ENCODE measurements at places on chromosomes 7 and 10.
A peak's percentile ranks its signal among the peaks of the same experiment; 100 is the strongest.

- no peak for DNase-seq
Observed at GRCh38 chr7:27955011-27955410, 215.0 kb downstream of the TAX1BP1 start.

GRCh38 chr7:102389810-102390209 is 6.4 kb upstream of the PRKRIP1 start:
- DNase-seq = no peak

GRCh38 chr7:82264783-82265305 is 178.7 kb downstream of the CACNA2D1 start:
- no peak for DNase-seq

DNA sequence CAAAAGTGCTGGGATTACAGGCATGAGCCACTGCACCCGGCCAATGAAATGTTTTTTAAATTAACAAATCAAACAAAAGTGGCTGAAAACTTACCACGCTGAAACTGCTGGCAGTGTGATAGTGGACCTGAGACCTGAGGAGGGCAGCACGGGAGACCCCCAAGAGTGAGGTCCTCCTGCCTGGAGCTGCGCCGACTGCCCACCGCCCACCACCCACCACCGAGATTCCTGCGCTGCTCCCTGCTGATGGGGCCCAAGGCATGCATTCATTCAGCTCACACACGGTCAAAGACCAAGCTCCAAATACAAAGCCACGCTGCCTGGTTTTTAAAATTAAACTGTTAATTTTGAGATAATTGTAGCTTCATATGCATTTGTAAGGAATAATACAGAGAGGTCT is 16.4 kb upstream of the LARP4B start:
- DNase-seq = no peak

DNA sequence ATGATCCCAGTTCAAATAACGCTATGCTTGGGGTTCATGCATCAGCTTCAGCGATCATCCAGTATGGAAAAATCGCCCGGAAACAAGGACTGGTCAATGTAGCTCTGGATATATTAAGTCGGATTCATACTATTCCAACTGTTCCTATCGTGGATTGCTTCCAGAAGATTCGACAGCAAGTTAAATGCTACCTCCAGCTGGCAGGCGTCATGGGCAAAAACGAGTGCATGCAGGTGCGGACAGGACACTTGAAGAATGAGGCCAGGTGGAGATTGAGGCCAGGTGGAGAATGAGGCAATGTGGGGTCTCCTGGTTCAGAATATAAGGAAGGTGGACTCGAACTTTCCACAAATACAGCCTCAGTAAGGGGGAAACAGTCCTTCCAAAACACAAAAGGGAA is 105.8 kb downstream of the TRRAP start:
- no peak for DNase-seq

GRCh38 chr7:100965045-100965722 is 4.2 kb upstream of the MUC12 start:
- DNase-seq = no peak

DNA sequence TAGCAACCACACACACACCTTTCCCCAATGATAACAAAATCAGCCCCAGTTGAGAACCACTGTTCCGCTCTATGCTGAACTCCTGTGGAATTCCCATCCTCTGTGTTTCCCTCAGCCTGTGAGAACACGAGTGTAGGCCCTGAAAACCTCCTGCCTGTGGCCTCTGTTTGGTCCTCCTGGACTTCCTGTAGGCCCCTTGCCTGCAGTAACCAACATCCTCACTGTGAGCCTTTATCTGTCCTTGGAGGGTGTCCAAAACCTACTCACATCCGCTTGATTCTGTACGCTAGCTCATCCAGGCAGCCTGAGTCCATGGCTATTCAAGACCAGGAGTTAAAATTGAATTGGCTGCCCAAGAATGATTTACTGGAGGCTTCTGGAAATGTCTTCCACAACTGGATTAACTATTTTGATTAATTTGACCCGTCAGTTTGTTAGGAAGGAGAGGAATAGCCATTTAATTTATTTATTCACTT is 149.8 kb downstream of the AKR1D1 start:
- no peak for DNase-seq

GRCh38 chr7:46344533-46344932 is 423.5 kb upstream of the IGFBP3 start:
- no peak for DNase-seq

GRCh38 chr7:98506471-98506870 is 105.6 kb upstream of the BAIAP2L1 start:
- no peak for DNase-seq

GRCh38 chr10:92290076-92290836 is 622 bp downstream of the CPEB3 start:
- DNase-seq = peak; percentile 63

DNA sequence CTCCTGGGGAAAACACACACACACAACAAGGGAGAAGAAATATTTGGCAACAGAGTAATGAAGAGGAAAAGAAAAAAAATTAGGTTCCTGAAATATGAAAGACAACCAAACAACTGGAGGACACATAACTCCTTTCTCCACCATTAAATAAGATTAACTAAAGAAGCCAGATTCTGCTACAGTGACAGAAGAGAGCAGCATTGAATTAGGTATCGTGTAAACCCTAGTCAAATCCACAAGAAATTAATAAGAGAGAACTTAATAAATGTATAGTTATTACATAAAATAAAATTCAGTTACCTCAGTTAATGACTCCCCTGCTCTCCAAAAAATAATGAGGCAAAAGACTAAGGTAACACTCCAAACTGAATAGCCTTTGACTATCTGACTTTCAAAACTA is 306.7 kb downstream of the CRPPA start:
- DNase-seq = no peak

DNA sequence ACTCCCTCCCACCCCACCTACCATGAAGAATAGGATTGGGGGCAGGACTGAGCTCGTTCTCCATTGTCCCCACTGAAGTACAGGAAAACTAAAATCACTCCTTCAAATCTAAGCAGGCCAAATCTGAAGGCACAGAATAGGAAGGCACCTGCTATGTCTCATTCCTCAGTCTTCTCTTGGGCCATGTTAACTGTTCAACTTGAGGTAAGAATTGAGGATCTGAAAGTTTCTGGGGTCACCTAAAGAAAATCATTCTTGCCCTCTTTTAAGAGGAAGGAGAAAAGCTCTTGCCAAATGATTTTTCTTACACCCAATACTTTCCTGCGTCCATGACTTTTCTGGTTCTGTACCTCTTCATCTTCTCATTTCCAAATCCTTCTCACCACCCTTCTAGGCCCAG is 4.9 kb downstream of the CPN1 start:
- DNase-seq = no peak
